Mammary epithelial cell (primary cell): ENCODE measurements at places on chromosomes 5 and 9. TPM values are rescaled to one million over a fixed set of nuclear protein-coding genes. Genes with fewer than 3 reads are reported as not detected.

- DNase-seq = no peak
These were observed 405.9 kb downstream of the TLE4 start for GRCh38 chr9:79977510-79978197.

- DNase-seq = no peak
These were observed 109.8 kb upstream of the SNX2 start for GRCh38 chr5:122665051-122665450.

DNA sequence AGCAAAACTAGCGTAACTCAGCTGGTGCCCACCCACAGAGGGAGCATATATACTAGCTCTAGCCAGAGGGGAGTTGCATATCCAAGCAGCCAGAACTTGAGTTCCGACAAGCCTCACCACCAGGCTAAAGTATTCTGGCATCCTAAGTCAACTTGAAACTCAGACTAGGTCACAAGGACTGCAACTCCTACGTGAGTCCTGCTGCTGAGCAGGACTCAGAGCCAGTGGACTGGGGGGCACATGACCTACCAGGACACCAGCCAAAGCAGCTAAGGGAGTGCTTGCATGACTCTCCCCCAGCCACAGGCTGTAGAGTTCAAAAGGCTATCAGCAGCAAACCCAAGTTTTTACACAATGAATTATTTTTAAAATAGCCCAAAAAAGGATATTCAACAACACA, 26.1 kb downstream of the SPDL1 start:
- no peak for DNase-seq

Gene ARHGEF28
- 96.1 and 125 TPM in 2 replicates for total RNA-seq

DNA sequence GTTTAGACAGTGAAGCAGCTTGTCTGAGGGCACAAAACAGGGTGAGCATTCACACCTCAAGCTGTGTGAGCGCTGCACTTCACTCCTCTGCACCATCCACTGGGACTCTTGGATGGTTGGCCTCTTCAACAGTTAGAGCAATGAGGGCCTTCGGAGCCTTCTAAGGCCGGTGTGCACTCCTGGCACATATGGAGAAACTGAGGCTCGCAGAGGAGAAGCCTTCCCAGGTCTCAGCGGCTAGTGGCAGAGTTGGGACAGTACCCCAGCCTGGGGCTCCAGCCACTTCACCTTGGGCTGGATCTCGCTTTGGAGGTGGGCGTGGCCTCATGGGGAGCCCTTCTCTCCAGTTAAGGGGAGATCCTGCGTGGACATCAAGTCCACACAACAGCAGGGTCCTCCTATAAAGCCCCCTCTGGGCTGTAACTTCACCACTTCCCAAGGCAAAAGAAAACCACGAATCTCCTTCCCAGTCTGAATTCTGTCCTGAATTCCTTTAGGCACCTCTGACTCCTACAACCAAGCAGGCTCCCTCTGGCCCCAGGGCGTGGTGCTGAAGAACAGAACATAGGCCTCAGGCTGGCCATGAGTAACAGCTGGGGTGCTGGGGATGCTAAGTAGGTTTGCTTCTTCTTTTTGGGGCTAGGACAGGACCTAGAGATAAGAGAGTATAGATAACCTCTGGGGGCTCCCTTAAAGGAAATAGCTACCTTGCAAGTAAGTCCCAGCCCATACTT, 30.5 kb upstream of the CSF1R start:
- DNase-seq = peak; percentile 48

DNA sequence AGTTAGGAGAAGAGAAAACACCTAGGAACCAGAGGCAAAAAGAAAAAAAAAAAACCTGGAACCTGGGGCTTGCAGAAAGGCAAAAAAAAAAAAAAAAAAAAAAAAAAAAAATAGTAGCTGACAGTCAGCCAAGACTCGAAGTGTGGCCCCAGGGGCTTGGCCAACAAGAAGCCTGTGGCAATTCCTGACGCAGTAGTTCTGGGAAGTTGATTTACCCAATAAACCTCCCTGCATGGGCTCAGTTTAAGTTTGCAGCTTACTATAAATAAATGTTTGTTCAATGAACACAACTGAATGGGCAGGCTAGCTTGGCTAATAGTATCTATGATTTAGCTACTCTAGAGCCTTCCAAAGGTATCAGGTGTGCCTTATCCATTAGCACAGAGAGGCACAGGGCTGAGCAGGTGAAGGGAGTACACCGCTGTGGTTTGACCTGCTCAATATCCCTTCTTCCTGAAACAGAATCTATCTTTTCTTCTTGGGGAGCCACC, 21.3 kb upstream of the GLRX start:
- DNase-seq = no peak

- DNase-seq = peak; percentile 37
These were observed 118.9 kb downstream of the NR6A1 start for GRCh38 chr9:124652203-124652602.

DNA sequence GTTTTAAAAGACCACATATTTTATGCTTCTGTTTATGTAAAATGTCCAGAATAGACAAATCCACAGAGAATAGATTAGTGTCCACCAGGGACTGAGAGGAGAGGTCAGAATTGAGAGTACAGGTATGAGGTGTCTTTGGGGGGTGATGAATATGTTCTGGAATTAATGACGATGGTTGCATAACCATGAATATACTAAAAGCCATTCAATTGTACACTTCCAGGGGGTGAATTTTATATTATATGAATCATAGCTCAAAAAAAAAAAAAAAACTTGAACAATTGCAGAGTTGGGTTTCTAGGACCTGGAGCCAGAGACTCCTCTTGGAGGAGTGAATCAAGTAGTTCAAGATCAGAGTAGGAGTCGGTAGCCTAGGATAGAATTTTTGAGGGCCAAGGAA, 57.8 kb upstream of the RUSC2 start:
- DNase-seq = peak; percentile 64

DNA sequence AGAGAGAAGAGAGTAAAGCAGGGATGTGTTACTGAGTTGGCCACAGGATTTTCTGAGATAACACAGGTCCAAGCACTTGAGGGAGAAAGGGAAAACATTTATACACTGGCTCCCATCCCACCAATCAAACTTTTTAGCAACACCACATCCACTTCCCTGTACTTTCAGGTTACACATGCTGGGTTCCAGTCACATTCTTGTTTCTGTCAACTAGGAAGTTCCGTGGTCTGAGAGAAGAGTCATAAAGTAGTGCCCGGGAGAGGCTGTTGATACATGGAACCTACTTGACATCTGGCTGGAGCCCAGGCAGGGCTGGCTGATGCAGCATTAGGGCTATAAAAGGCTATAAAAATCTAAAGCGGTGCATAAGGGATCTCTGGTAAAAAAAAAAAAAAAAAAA, 473.9 kb upstream of the COX7C start:
- DNase-seq = no peak

- no peak for DNase-seq
These were observed 267.6 kb downstream of the FAM170A start for GRCh38 chr5:119896826-119897536.

Gene ANKRD33B
- total RNA-seq = under 0.01 TPM

Gene SGCD
- total RNA-seq = 0.17 TPM

Gene PNPLA7
- total RNA-seq = 1.3 TPM

DNA sequence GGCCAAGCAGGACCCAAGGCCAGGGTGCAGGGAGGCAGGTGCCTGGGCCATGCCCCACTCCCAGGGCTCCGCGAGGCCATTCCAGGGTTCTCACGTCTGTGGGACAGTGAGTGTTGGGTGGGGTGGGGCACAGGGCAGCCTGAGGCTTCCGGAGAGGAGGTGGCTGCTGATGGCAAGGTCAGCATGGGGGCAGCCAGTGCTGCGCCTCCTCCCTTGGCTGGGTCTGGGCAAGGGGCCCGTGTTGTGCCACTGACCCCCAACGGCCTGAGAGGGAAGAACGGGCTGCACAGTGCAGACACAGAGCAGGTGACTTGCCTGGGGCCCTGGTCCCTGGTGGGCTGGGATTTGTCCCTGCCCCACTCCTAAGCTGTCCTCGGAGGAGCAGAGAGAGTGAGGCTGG, 82.1 kb downstream of the RXRA start:
- no peak for DNase-seq

- DNase-seq = no peak
These were observed 691.1 kb upstream of the FTMT start for GRCh38 chr5:121160591-121160990.

Gene TAF11L2
- total RNA-seq = not detected

GRCh38 chr5:146007270-146007669, 70.9 kb downstream of the SH3RF2 start:
- no peak for DNase-seq

GRCh38 chr9:70229579-70229978, 29.2 kb upstream of the SMC5 start:
- peak; percentile 13 for DNase-seq

GRCh38 chr9:36284226-36284625, 26.0 kb upstream of the GNE start:
- DNase-seq = peak; percentile 76

DNA sequence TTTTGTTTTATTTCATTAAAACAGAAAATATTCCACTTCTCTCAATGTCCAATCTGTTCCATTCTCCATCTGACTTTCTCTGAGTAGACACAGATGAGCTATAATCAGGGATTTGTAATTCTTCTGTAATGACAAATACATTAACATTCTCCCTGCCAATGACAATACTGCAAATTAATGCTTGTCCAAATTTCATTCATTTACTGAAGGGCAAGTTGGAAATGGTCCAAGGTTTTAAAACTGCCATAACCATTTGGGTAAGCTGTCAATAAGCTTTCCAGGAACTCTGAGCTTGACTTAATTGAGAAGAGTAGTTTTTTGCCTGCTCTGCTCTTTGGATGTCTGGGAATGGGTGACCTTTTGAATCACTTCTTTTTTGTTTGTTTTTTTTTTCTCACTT, 253.5 kb downstream of the DMRTA1 start:
- DNase-seq = no peak

GRCh38 chr5:35233601-35234000, 3.3 kb upstream of the PRLR start:
- DNase-seq = no peak

DNA sequence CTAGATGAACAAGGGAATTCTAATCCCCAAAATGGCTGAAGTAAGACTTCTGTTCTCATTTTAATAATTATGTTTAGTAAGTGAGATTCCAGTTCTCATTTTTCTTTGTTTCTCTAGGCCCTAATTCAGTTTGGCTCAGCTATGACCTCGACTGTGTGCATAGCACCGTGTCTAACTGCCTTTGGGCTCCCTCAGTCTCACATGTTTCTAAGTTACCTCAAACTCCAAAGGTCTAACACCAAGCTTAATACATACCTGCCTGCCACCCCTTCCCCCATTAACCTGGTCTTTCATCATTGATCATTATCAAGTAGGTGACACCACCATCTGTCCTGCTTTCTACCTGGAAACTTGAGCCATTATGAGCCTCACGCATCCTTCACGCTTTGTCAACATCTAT, 273.2 kb downstream of the SAXO1 start:
- no peak for DNase-seq

GRCh38 chr9:125126019-125126746, 17.1 kb downstream of the SCAI start:
- peak; percentile 90 for DNase-seq

DNA sequence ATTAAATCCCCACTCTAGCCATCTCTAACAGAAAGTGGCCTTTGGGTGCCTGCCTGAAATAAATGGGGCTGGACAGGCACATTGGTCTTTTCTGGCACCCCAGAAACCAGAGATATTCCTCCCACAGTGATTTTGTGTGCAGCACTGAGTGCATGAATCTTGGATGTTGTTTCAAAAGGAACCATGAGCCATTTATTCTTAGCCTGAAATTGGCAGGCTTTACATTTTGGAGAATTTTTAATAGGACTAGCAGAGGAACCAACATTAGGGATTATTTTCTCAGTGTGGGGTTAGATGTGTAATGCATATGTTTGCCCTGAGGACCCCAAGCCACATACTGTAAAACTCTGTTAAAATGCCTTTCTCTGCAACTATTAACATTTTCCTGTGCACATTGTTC, 451.3 kb downstream of the NFIB start:
- no peak for DNase-seq

- DNase-seq = peak; percentile 64
These were observed 41.0 kb downstream of the B4GALT1 start for GRCh38 chr9:33125871-33126823.

DNA sequence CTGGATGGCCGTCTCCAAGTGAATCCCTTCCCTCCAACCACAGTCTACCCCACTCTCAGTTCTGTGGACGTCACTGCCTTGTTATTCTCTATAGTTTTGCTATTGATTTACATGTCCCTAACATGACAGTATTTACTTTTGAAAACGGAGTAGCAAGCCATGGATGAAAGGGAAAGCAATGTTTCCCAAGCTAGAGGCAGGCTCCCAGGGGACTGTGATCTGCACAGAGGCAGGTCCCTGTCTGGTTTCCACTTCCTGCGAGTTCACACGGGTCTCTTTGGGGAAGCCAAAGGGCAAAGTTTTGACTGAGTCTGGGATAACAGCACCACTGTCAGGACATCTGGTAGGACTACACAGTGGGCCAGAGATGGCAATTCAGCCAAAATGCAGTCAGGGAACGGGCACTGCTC, 12.7 kb downstream of the C9orf153 start:
- DNase-seq = no peak

DNA sequence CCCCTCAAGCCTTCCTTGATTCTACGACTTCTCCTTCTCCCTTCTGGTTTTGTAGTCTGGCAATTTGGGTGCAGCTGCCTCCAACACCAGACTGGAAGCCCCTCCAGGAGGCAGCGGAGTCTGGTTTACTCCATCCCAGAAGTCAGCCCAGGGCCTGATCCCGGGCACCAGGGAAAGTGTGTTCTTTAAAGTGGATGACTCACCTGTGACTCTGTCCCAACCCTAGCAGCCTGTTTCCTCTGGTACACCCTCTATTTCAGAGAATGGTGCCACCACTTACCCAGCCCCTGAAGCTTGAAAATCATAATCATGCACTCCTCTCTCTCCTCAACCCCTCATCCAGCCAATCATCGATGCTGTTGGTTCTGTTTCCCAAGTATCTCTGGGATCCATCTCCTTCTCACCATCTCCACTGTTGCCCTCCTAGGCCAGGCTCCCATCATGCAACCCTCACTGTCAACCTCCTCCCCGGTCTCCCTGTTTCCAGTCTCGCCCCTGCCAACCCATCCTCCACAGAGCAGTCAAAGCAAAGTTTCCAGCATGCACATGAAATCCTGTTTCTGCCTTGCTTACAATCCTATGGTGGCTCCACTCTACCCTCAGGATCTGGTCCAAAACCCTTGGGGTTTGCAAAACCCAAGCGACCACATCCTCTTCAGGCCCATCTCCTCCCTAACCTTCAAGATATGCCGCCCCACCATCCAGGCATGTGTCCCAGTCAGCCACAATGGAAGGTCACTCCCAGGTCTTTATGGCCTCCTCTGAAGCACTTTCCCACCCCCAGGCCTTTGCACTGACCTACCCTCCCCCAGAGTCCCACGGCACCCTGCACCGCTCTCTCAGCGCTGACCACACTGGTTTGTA, 10.5 kb downstream of the LHX6 start:
- DNase-seq = no peak

- DNase-seq = no peak
These were observed 81.9 kb downstream of the MED27 start for GRCh38 chr9:131997779-131998178.

Gene ARAP3
- 9.0 and 10.0 TPM in 2 replicates for total RNA-seq

- no peak for DNase-seq
These were observed 3.9 kb upstream of the FBP1 start for GRCh38 chr9:94643176-94643575.

GRCh38 chr9:135343837-135344522, 135.6 kb upstream of the PPP1R26 start:
- peak; percentile 9 for DNase-seq
